ENCODE measurements at places on chromosomes 6 and 20.

DNA sequence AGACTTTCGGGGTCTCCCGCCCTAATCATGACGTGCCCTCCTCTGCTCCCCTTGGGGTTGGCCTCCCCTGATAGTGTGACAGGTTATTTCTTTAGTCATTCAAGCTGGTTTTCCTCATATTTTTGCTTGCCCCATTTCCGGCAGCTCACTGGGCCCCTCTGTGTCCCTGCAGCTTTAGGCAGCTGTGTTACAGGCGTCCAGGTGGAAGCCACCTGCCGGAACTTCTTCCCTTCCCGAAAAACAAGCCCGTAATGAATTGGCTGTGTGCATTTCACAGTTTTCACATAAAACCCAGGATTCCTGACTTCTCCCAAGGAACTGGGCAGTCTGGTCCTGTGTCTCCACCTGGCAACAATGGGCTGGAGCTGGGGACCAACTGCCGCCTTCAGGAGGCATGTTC lies 52.6 kb downstream of the EDN3 start:
- no peak for DNase-seq

DNA sequence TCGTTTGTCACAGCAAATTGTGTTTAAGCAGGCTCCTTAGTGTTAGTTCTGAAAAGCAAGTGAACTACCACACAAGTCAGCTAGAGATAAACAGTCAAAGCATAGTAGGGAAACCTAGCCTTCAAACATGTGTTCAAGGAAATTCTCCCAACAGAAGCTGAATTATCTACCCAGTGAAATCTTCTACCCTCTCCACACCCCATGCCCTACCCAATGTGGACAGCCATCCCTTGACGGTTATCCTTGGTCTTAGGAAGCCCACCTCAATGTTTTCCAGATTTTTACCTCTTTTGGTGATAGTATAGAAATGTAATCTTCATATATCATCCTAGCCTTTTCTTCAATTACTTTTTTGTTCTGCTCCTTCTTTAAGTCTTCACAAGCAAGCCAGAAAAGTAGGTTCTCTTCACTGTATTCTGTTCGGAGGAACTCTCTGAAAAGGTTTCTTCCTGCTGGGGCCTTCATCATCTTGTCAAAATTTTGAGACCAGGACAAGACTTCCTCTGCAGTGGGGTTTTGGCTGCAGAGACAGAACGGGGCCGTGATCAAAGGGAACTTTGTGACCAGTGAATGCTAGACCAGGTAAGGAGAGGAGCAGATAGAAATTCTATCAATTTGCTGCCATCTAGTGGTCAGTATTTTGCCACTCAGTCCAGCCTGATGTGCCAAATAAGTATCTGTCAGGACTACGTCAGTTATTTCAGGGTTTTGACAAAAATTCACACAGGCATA lies 21.6 kb upstream of the MTRF1L start:
- peak; percentile 21 for DNase-seq

- no peak for DNase-seq
Measured at GRCh38 chr6:74073429-74073828, 377.4 kb downstream of the CD109 start.

DNA sequence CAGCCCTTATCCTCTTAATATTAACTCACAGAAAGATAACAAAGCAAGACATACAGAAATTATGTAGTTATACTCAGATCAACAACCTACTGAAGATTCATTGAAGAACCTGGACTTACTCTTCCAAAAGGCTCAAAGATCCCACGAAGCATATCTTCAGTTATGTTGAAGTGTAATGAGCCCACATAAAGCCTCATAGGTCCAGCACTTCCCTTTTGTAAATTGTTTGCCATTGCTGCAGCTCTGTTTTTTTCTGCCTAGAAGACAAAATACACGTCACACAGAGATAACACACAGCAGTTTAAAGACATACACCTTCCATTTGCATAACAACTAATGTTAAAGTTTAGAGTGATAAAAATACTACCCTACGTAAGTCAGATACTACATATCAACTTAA lies 20.4 kb downstream of the RBM39 start:
- DNase-seq: no peak

GRCh38 chr20:2656471-2657117 lies 4.2 kb downstream of the NOP56 start:
- DNase-seq: no peak

Data from GM06990 (cell line).